Right atrium auricular region (tissue), 2 donors: ENCODE measurements at places on chromosomes 2 and 18. TPM values are rescaled to one million over a fixed set of nuclear protein-coding genes. Genes with fewer than 3 reads are reported as not detected.

Gene TFCP2L1
- total RNA-seq, result 0.28 TPM

- H3K27ac ChIP-seq, result no peak overlapping the region
- no peak for DNase-seq
- no peak overlapping the region for H3K4me3 ChIP-seq
- H3K4me1 ChIP-seq, result no peaks in the 10 kb centered on the region
- H3K36me3 ChIP-seq, result no peaks in the 10 kb centered on the region
These were observed 15.2 kb downstream of the FBXO41 start for GRCh38 chr2:73268830-73269685.

DNA sequence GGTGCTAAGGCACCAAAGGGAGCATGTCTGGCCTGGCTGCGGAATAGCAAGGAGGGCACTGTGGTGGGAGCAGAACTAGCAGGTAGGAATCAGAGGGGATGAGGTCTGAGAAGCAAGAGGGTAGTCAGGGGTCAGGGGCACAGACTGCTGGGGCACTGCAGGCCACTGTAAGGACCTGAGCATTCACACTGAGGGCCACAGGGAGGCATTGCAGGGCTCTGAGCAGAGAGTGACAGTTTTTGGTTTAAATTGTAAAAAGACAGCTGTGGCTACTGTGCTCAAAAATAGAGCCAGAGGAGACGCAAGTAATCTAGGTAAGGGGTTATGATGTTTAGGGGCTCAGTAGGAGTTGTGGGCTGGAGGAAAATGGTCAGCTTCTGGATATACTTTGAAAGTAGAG is 41.5 kb downstream of the ARHGAP25 start:
- peak overlapping the region; percentile 14 for H3K4me3 ChIP-seq
- no peak overlapping the region for H3K27ac ChIP-seq
- DNase-seq, result no peak
- no peaks in the 10 kb centered on the region for H3K36me3 ChIP-seq
- no peaks in the 10 kb centered on the region for H3K27me3 ChIP-seq

Gene ARL4C
- total RNA-seq, result 3.4 TPM

- H3K4me1 ChIP-seq, result no peaks in the 10 kb centered on the region
- no peaks in the 10 kb centered on the region for H3K27me3 ChIP-seq
- peaks cover 18% of the 10 kb centered on the region for H3K36me3 ChIP-seq
- H3K4me3 ChIP-seq, result no peak overlapping the region
- H3K27ac ChIP-seq, result no peak overlapping the region
These were observed 43.9 kb downstream of the BOLA3 start for GRCh38 chr2:74103763-74104162.

Gene SLC30A3
- 9.4 TPM for total RNA-seq

Gene PNO1
- total RNA-seq, result 8.7 TPM

DNA sequence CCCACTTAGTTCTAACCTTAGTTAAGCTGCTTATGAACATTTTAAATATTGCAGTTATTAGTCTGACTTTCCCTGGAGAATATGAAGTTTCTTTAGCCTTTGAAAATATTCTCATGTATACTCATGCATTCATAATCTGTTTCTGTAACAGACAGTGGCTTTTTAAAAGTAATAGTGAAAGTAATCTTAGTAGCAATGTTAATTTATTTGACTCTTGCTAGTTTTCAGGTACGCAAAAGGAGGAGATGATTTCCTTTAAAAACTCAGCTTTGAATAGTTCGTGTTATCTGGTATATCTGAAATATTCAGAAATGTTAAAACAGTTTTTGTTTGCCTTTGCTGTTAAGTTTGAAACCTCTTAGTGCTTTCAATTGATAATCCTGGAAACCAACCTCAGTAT is 3.8 kb downstream of the ANKRD12 start:
- no peaks in the 10 kb centered on the region for H3K36me3 ChIP-seq
- DNase-seq, result no peak
- no peaks in the 10 kb centered on the region for H3K4me1 ChIP-seq
- H3K27ac ChIP-seq, result no peak overlapping the region

DNA sequence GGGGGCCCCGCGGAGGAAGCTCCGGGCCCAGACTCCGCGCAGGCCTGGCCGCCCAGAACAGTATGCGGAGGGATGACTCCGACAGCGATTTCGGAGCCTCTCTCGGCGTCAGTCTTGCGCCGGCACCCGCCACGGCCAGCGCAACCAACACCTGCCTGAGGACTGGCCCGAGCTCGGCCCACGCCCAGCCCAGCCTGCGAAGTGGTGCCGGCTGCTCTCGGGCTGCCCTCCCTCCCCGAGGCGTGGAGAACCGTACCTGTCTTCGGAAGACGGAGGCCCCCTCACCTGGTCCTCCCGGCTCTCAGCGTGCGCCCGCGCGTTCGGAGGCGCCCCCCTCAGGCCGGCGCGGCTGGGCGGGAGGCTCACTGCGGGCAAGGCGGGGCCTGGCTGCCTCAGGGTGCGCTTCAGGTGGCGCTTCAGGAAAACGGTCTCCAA is at the start of gene M1AP:
TSS of gene M1AP (minus strand) at position 322 of the 435 bp plus-strand sequence. CDS start 8,055 bp downstream, outside the sequence.
- no peaks in the 10 kb centered on the region for H3K4me1 ChIP-seq
- H3K4me3 ChIP-seq, result no peak within 1 kb of the TSS
- H3K27ac ChIP-seq, result no peak within 1 kb of the TSS
- no peak for DNase-seq
- H3K36me3 ChIP-seq, result no peaks in the 10 kb centered on the region

GRCh38 chr2:219228041-219228910 is 1.2 kb downstream of the ATG9A start:
- peak overlapping the region; percentile 86 for H3K4me3 ChIP-seq
- peak overlapping the region; percentile 97 for H3K27ac ChIP-seq
- H3K4me1 ChIP-seq, result peaks cover 35% of the 10 kb centered on the region
- H3K27me3 ChIP-seq, result no peaks in the 10 kb centered on the region
- DNase-seq, result no peak
- peaks cover 45% of the 10 kb centered on the region for H3K36me3 ChIP-seq

GRCh38 chr18:78540636-78541529 is 438.7 kb upstream of the SALL3 start:
- H3K4me3 ChIP-seq, result no peak overlapping the region
- no peak overlapping the region for H3K27ac ChIP-seq
- H3K36me3 ChIP-seq, result no peaks in the 10 kb centered on the region
- H3K4me1 ChIP-seq, result no peaks in the 10 kb centered on the region
- DNase-seq, result peak; percentile 18
- no peaks in the 10 kb centered on the region for H3K27me3 ChIP-seq

Gene TMEM163
- 3.1 TPM for total RNA-seq

DNA sequence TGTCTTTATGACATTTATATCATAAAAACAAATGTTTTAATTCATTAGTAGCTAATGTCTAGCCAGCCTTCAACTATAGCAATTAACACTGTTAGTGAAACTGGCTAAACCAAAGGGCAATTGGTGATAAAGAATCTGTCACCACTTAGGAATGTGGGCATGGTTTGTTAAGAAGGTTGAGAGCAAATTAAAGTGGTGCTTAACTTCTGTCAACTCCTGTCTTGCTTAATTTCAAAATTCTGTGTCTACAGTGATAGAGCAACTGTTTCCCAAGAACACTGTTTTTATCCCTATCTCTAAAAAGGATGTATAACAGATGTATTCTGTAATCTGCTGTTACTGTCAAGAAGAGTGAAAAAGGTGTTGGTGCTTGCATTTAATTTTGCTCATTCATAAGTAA is 36.5 kb downstream of the CFAP36 start:
- H3K4me1 ChIP-seq, result peaks cover 3% of the 10 kb centered on the region
- no peak for DNase-seq
- H3K36me3 ChIP-seq, result peaks cover 39% of the 10 kb centered on the region
- no peak overlapping the region for H3K4me3 ChIP-seq
- no peaks in the 10 kb centered on the region for H3K27me3 ChIP-seq
- no peak overlapping the region for H3K27ac ChIP-seq

DNA sequence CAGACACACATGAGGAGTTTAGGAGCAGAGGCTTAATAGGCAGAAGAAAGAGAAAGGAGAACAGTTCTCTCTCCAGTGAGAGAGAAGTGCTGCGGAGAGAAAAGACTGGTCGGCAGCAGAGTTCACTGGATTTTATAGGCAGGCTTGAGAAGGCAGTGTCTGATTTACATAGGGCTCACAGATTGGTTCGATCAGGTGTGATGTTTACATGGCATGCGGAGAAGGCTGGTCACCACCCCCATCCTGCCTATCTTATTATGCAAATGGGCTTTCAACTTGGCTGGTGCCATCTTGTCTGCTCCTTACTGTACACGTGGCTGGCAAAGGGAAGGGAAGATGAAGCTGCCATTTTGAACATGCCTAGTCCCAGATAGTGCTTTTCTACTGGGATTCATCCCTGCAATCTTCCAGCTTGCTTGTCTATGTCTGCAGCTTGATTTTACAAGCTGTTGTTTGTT is 113.4 kb downstream of the AP1S3 start:
- DNase-seq, result no peak
- peaks cover 20% of the 10 kb centered on the region for H3K4me1 ChIP-seq
- H3K27ac ChIP-seq, result no peak overlapping the region
- H3K36me3 ChIP-seq, result no peaks in the 10 kb centered on the region
- H3K4me3 ChIP-seq, result no peak overlapping the region

Gene TDRD15
- total RNA-seq, result not detected

DNA sequence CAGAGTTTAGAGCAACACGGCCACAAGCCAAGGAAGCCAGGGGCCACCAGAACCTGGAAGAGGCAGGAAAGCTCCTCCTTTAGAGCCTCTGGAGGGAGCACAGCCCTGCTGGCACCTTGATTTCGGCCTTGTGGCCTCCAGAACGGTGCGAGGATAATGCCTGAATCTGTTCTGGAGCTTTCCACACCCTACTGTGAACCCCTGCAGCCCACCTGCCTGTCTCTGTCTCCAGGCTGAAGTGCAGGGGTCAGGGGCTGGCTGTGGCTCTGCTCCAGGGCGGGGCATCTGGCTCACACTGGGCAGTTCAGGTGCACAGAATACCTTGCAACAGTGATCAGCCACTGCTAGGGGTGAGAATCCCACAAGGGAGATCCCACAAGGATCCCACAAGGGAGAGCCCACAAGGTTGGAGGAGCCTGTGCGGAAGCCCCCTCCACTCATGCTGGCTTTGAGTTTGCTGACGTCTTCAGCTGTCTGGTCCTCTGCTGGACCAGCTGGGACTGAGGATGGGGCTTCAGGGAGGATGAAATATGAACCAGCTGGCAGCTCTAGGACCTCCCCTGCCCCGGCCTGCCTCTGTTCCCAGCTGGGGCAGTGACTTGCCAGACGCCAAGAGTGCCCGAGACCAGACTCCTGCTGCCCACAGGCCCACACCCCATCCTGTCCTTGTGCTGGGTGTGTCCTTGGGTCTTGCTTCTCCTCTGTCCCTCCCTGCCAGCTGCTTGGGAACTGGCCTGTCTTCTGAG is 56.4 kb upstream of the OTOS start:
- H3K27me3 ChIP-seq, result no peaks in the 10 kb centered on the region
- H3K4me3 ChIP-seq, result no peak overlapping the region
- peaks cover 7% of the 10 kb centered on the region for H3K4me1 ChIP-seq
- no peaks in the 10 kb centered on the region for H3K36me3 ChIP-seq
- no peak for DNase-seq
